ENCODE measurements at places on chromosomes 4 and X.

DNA sequence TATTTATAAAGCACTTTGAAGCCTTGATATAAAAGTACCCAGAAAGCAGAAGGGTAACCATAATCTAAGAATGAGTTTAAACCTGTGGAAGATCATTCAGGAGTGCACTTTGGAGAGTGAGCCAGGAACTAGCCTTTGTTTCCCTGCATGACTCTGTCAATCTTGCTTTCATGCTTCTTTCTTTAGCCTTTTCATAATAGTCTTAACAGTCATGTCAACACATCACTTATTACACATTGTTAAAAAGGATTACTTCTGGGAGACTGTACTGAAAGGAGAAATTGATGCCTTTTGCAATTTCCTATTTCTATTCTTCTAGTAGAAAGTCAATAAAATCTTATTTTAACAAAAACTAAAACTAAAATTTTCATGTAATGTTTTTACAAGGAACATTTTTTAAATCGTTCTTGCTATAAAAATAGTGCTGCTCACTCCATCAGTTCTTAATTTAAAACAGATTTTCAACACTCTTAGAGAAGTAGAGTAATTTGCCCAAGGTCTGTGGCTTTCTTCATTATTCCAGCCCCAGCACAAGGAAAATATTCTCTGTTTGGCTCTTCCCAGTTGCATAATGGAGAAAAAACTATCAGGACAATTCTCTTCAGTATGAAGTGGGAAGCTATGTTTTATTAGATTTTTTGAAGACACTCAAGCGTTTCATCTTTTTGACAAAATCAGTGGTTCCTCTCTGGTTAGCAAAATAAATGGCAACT lies 35.4 kb upstream of the SPP1 start:
- DNase-seq: no peak

GRCh38 chrX:110852180-110852579 lies 56.6 kb upstream of the CHRDL1 start:
- no peak for DNase-seq

DNA sequence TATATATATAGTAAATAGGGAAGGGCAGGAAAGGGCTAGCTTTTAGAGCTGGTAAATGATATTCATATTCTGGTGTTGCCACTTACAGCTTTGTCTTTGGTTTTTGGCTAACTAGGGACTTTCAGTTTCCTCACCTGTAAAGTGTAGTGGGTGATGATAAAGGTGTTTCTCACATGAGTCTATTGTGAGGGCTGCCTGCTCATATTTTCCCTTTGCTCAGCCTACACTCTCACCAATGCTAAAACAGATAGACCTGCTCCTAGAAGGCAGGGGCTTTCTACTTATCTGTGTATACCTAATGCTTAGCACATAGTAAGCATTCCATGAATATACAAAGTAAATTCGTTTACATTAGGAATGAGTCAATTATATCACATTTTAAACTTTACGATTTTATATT lies 137.2 kb upstream of the HS3ST1 start:
- DNase-seq: no peak

GRCh38 chrX:110536816-110537215 lies 178.2 kb downstream of the RTL9 start:
- no peak for DNase-seq

DNA sequence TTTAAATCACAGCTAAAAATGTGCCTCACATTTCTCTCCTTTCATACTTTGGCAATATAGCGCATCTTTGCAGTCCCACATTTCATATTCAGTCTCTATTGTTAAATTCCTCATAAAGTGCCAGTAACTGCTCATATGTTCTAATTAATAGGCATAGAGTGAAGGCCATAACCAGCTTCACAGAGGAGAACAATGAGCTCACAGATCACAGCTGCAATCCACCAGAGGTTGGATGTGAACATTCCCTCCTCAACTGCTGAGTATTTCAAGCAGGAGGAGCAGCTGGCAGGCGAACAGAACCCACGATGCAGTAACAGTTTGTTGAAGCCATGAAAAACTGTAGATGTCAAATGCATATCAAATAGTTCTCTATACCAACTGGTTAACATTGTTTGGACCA lies 2088.7 kb upstream of the AGA start:
- DNase-seq: no peak

GRCh38 chrX:139831017-139831416 lies 101.8 kb downstream of the ATP11C start:
- DNase-seq: no peak

GRCh38 chrX:10931976-10932375 lies 179.2 kb upstream of the HCCS start:
- DNase-seq: no peak

DNA sequence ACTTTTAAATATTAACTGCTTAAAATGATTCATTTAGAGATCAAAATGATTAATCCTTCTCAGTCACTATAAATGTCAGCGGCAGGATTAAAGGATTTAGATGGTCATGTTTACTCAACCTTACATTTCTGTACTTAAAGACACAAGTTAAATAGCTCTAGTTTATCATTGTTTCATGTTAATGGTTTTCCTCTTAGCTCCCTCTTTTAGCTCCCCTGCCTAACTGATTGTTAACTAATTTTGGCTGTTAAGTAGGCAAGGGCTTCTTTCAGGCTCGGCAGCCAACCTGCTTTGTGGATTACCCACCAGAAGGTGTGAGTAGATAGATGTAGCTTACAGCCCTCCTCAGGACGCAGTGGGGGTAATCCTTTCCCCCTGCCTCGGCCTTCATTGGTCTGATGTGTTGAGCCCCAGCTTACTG lies 96.0 kb downstream of the TENM3 start:
- DNase-seq: no peak

DNA sequence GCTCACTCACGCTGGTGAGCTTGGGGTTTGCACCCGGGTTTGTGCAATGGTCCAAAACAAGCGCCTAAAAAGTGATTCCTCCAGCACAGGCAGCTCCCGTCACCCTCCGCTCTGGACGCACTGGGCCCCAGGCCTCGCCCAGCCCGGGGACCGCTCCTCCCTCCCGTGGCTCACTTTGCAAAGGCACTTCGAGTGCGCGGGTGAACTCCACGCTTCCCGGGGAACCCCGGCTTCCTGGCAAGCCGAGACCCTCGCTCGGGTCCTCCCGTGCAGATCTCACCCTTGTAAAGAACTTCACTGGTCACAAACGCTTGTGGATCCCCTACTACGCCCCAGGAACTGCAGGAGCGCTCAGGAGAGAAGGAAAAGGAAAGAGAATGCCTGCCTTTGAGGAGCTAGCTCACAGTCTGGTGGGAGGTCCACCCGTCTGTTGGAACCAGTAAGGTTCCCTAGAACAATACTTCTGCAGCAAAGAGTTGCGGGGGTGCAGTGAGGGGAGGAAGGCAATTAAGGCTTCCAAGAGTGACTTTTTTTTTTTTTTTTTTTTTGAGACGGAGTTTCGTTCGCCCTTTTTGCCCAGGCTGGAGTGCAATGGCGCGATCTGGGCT lies at the start of gene CTPS2:
TSS of gene CTPS2 (minus strand) at position 122 of the 608 bp plus-strand sequence. CDS start 9,767 bp downstream, outside the sequence.
- no peak for DNase-seq

- DNase-seq: no peak
These were observed 44.8 kb downstream of the GAB1 start for GRCh38 chr4:143381189-143382118.

DNA sequence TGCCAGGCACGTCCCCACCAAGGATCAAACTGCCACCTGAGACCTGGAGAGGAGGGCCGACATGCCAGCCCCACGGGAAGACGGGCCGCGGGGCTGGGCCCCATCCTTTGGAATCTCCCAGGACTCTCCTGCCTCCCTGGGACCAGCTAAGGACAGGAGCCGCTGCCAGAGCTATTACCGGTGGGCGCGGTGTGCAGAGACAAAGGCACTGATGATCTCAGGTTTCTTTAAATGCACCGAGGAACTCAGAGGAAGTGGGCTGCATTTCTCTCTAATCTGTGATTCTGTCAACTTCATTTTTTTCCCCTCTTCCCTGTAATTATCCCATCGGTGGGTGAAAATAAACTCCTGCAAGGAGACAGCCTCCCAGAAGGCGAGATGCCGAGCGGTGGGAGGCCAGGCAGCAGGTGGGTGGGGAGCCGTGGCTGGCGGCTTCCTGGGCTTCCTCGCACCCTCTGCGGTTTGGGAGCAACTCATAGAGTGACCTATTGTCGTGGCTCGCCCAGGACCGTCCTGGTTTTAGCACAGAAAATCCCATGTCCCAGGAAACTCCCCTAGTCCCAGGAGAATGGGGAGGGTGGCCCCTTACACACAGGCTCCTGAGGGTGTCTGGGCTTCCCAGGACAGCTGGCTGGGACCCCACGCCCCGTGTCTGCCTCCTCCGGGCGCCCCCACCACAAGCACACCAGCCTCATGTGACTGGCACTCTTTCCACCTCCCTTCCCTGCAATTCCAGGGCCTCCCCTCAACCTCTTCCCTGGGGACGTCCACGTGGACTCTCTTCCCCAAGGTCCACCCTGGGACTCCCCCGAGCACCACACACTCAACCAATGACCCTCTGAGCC lies 62.3 kb upstream of the ADRA2C start:
- DNase-seq: no peak

DNA sequence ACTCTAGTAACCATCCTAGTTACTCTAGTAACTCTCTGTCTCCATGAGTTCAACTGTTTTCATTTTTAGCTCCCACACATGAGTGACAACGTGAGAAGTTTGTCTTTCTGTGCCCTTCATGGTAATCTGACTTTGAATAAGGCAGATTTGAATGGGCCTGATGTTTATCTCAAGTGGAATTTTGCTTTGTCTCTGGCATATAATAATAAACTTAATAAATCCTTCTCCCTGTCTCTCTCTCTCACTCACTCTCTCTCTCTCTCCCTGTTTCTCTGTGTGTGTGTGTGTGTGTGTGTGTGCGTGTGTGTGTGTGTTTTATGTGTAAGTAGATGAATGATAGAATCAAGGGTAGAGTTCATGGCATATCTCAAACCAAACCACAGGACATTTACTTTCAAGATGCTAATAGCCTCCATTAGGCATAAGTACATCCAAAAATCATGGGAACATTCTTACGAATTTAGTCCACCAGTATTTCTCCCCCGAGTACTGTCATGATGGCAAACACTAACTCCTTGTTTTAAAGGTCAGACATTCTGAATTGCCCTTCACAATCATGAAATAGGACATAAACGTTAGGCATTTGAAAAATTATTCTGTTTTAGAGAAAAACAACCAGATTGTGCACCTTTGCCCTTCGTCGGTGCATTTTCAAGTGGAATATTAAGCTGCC lies 193.1 kb downstream of the SPATA18 start:
- no peak for DNase-seq

- no peak for DNase-seq
These were observed 240.0 kb downstream of the ARAP2 start for GRCh38 chr4:36004204-36004851.

DNA sequence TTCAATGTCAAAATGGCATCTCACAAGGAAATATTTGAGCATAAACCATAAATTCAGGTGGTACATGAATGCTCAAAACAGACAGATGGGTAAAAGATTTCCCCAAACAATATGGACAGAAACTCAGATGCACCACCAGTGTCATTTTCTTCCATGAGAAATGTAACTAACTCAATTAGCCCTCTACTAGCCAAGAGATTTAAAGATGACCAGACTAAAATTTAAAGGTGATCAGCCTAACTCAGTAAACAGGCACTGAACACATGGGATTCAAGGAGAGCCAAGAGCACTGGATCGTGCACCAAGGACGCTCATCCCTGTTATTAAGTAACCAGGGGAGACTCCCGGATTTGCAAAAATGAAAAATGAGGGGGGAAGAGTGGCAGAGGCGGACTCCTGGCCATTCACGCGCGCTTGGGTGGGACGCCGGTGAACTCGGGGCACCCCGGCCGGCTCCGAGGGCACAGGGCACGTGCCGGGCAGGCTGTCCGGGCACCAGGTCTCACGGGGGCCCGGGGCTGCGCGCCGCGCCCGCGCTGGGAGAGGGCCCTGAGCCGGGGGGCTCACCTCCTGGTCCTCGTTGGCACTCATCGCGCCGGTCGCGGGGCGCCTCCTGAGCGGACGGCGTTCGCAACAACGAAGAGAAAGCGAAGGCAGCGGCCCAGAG lies 490 bp downstream of the RWDD4 start:
- no peak for DNase-seq

DNA sequence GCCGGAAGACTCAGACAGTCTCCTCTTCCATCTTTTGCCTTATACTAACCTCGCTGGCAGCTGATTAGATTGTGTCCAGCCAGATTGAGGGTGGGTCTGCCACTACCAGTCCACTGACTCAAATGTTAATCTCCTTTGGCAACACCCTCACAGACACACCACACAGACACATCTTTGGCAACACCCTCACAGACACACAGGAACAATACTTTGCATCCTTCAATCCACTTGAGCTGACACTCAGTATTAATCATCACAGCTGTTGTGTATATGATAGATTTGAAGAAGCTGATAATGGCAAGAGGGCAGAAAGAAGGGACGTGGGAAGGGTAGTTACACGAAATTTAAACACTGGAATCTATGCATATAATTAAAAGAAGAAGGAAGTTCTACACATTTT lies 139.5 kb downstream of the ANKRD50 start:
- DNase-seq: no peak

DNA sequence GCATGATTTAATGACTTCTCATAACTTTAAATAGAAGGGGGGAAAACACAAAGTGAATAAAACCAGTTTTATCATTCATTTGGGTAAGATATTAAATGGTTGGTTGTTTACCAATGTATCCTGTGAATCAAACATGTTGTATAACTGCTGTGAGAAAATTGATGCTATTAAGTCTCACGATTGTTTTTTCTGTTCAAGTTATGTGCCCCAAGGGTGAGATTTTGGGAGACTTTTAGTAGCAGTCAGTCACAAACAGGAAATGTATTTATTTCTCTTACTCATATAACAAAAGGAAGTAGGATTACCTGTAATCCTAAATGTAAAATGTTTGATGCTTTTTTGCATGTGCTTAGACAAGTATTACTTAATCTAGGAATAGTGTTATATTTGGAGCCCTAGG lies 39.2 kb downstream of the MTHFD2L start:
- no peak for DNase-seq

- DNase-seq: no peak
These were observed 10.3 kb downstream of the GUCY1B1 start for GRCh38 chr4:155769090-155769489.

DNA sequence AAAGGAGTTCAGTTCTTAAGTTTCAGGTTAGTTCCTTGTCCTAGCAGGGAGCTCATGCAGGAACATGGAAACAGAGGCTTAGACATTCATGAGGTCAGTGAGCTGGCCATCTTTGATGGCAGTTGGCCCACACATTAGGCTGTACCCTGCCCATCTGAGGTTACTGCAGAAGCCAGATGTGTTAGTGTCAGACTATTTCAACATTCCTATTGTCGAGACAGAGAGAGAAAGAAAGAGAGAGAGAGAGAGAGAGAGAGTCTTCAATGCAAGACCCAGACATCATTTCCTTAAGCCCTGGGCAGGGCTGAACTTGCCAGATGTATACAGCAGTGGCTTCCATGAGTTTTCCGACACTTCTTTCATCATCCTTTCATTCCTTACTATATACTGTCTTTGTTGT lies 91.3 kb downstream of the PPP1R2C start:
- DNase-seq: no peak

DNA sequence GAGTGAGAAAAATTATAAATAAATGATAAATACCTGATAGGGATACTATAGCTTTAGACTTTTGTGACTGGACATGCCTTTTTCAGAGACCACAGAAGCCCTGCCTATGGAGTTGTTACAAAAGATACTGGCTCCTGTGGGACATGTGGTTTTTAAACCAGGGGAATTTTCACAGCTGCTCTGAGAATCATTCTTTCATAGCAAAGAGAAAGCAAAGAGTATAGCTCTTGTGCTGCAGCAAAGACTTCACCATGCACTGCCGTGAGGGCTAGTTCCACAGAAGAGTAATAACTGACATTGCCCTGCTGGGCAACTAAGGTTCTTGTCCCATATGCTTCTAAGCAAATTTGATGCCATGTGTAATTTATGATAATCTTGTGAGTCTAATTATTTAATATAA lies 98.2 kb downstream of the MAPK10 start:
- DNase-seq: no peak

- no peak for DNase-seq
These were observed 1516.4 kb upstream of the PABPC4L start for GRCh38 chr4:135718019-135718418.

Measured in esophagus squamous epithelium (tissue), 5 donors.